Activated CD8-positive, alpha-beta memory T cell treated with anti-CD3 and anti-CD28 coated beads for 4 hours (primary cell): ENCODE measurements at places on chromosomes 3 and 15.

GRCh38 chr3:141642215-141642614 lies 95.9 kb upstream of the RNF7 start:
- DNase-seq = no peak

DNA sequence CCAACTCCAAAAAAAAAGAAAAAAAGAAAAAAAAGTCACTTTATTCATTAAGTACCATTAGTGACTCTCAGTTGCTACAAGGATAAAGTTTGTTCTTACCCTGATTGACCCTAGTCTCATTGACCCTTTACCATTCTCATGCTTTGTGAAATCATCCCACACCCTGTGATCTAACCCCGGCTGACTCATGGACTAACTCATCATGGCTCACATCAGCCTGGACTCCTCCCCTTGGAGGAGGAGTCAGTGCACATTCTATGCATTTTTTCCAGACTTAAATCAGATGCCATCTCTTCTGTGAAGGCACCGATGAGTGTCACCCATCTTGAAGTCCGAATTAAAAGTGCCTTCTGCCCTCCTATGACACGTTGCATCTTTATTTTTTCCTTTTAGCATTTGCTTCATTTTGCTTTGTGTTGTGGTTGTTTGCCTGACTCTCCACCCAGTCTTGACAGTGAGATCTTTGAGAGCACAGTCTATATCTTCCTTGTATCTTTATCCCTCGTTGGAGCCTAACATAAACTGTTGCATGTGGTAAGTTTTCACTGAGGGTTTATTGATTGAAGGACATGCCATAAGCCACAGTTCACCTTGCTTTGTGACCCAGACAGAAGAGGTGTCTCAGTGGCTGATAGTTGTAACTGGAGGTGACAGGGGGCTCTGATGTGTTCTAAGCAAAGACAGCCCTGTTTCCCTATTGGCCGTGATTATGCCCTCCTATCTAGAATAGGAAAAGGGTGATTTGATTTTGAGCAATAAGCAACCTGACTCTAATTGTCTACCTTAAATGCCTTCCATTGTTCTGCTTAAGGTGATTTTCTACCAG lies 72.1 kb downstream of the IL1RAP start:
- no peak for DNase-seq

- peak; percentile 22 for DNase-seq
These were observed 17.3 kb downstream of the KPNA1 start for GRCh38 chr3:122497425-122497824.

DNA sequence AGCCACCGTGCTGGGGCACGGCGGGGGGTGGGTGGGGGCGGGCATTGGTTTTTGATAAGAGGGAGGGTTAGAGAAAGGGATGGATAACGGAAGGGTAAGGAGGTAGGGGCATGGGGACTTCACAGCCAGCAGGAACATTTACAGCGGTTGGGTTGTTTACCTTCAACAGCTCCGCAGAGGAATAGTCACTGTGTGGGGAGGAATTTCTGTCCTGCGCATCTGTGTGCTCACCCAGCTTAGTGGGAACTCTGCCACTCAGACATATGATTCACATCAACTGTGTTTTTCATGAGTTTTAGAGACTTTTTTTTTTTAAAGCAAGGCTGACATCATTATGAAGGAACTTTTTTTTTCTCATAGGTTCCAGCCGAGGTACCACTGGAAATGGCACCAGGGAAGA lies 19.6 kb downstream of the CHRD start:
- DNase-seq = no peak

GRCh38 chr3:38497031-38497430 lies 891 bp downstream of the EXOG start:
- DNase-seq = no peak

- no peak for DNase-seq
These were observed 24.0 kb downstream of the IGSF10 start for GRCh38 chr3:151436675-151437446.

GRCh38 chr3:141648055-141648910 lies 89.8 kb upstream of the RNF7 start:
- DNase-seq = no peak

GRCh38 chr3:73490453-73491286 lies 134.1 kb downstream of the PDZRN3 start:
- no peak for DNase-seq

DNA sequence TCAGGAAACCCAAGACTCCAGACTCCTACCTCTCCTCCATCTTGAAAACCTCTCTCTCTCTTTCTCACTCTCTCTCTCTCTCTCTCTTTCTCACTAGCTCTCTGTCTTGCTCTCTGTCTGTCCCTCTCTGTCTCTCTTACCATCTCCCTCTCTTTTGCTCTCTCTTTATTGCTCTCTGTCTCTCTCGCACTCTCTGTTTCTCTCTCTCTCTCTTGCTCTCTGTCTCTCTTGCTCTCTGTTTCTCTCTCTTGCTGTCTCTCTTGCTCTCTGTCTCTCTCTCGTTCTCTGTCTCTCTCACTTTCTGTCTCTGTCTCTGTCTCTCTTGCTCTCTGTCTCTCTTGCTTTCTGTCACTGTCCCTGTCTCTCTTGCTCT lies 75.0 kb upstream of the NR2E3 start:
- no peak for DNase-seq

DNA sequence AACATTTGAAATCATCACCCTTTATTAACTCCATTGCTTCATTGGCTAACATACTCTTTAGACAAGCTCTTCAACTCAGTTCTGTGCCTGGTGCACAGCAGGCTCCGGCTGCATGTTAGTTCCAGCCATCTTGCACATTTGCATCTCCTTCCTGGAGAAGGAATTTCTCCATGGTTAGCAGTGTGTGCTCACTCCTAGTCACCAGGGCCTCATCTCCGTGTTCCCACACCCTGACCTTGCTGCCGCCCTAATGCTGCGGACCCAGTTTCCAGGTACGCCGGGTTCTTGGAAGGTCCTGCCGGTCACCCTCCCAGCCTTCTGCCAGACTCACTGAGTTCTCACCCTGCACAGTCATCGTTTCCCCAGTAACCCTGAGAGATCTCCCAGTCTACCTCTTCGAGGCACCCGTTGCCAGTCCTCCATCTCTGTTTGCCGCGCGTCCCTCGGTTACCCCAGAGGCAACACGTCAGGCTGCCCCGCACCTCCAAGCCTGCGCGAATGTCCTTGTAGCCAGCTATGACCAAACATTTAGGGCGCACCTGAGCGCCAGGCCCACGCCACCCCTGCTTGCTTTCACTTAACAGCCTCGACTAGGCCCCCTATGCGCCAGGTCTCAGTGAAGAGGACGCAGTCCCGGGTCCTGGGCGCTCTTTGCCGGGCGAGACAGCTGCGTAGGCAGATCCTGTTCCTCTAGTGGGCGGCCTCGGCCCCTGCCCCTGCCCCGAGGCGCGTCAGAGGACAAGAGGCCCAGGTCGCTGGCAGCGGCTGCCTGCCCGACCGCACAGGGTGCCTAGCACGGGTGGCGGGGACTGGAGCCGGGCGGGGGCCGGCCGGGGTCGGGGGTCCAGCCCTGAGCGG lies 747 bp upstream of the ZNF592 start:
- DNase-seq = peak; percentile 29

DNA sequence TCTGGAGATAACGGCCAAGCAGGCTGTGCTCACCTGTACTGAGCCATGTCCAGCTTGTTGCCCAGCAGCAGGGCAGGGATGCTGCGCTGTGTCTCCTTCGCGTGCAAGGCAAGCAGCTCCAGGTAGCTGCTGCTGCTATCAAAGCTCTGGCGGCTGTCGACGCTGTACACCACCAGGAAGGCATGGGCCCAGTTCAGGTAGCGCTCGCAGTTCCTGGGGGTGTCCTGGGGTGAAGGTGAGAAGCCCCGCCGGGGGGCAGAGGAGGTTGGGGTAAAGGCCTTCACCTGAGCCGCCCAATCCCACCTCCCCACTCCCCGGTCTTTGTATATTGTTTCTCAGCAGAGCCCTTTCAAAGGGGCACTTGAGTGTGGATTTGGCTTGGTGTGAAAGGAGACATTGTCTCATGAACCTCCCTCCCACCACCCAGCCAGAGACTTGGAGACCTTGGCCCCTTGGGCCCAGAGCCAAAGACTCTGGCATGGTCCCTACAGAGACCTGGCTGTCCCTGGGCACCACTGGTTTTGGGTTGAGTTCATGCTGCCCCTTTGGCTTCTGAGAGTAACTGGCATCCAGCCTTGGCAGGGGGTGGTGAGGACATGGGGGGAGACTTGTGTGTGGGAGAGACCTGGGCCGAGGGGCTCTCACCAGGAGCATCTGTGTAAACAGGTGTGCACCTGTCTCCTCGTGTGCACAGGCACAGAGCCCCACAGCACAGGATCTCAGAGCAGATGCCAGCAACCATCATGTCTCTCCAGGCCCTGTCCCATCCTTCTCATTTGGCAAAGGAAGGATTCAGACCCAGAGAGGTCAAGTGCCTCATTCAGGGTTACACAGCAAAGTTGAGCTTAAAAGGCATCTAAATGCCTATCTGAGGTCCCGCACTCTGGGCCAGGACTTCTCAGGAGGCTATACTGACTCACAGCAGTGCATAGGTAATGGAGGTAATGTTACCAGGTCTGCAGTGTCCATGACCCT lies 9.1 kb downstream of the RASL12 start:
- no peak for DNase-seq

GRCh38 chr15:91950631-91951329 lies 97.3 kb downstream of the SLCO3A1 start:
- no peak for DNase-seq

DNA sequence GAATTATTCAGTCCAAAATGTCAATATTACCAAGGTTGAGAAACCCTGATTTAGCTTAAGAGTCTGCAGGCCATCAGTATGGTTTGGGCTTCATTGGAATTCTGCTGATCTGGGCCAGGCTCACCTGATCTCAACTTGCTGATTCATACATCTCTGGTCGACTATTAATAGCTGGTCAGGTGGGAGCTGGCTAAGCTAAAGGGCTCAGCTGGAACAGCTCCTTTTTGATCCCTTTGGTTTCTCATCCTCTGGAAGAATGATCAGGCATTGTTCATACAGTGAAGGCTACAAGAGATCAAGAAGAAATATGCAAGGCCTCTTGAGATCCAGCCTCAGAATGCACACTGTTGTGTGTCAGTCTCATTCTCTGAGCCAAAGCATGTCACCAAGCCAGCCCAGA lies 123.3 kb upstream of the MME start:
- no peak for DNase-seq

DNA sequence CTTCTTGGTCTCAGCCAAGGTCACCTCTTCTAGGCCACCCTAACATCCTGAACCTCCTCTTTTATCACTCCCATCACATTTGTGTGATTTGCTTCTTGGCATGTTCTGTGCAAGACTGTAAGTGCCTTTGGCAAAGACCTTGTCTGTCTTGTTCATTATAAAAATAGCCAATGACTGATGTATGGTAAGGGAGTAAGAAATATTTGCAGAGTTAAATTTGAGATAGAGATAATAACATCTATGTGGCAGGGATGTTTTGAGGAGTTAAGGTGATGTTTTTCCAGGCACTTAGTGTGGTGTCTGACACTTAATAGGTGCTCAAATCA lies 202.3 kb downstream of the CADPS start:
- DNase-seq = no peak

- DNase-seq = no peak
These were observed 15.9 kb upstream of the SH3BP5 start for GRCh38 chr3:15348246-15348645.
